ENCODE measurements at places on chromosomes 2 and 18. TPM values are rescaled to one million over a fixed set of nuclear protein-coding genes. Genes with fewer than 3 reads are reported as not detected.

Gene DSC3
- total RNA-seq: not detected

Gene TMEM37
- 0.31 TPM for total RNA-seq

Gene CAPN13
- 1.8 TPM for total RNA-seq

Gene OTOS
- total RNA-seq: not detected

GRCh38 chr2:61784643-61785042, 69.2 kb downstream of the FAM161A start:
- ATAC-seq: no peak

GRCh38 chr2:196096982-196097745, 28.5 kb upstream of the DNAH7 start:
- no peak for ATAC-seq

GRCh38 chr2:136015699-136016098, 30.3 kb upstream of the DARS1 start:
- ATAC-seq: peak; percentile 52

- ATAC-seq: peak; percentile 15
These were observed 109.1 kb upstream of the OTOS start for GRCh38 chr2:240249423-240250149.

DNA sequence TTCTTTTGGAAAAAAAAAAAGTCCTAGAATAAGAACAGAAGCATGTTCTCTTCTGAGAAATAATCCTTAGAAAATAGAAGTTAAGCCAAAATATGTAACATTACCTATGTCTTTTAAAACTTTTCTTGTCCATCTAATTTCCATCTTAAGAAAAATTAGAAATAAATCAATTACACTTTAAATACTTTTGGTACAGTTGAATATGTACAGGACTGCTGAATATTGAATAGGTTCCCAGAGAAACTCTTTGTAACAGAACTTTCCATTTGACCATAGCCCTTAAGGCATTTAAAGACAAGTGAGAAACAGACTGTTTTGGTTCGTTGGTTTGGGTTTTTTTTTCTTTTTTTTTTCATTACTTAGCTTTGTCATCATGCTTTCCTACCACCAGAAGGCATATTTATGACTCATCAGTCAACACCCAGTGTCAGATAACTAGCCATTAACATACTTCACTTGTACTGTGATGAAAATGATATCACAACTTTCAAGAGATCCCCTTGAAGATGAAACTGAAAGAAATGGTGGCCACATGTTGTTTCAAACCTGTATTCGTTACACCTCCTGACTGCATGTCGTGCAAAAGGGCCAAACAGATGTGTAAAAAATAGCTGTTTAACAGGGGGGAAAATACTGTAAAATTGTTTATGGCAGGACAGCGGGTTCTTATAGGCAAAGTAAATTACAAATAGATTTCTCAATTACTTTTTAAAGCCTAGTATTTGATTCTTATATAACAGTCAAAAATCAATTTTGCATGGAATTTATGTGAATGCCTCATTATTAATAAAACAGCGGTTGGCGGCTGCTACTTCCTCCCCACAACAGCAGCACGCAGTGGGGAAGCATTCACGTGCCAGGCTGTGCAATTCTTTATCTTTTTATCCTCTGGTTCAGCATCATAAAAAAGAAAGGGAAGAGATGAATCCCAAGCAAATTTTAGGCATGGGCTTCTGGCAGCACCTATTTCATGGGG, 280.7 kb upstream of the HNRNPA3 start:
- peak; percentile 84 for ATAC-seq

GRCh38 chr2:222611684-222612083, 44.2 kb downstream of the FARSB start:
- ATAC-seq: no peak

GRCh38 chr2:240411261-240412160, 24.0 kb upstream of the GPC1 start:
- ATAC-seq: no peak

- no peak for ATAC-seq
These were observed 339.8 kb upstream of the ZEB2 start for GRCh38 chr2:144859716-144860115.

DNA sequence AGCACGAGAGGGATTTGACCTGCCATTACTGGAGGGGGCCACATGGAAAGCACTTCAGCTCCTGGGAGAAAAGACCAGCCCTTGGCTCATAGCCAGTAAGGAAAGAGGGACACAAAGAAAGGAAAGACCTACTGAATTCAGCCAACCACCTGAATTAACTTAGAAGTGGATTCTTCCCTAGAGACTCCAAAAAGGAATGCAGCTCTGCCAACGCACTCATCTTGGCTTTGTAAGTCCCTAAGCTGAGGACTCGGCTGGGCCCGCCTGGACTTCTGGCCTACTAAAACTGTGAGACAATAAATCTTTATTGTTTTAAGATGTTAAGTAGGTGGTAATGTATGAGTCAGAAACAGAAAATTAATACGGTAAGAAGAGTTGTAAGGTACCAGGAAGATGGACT, 11.5 kb downstream of the ATF2 start:
- no peak for ATAC-seq

GRCh38 chr2:222064286-222064685, 234.5 kb downstream of the PAX3 start:
- no peak for ATAC-seq

- ATAC-seq: no peak
These were observed 3.8 kb upstream of the ZNF24 start for GRCh38 chr18:35348001-35348400.

All from motor neuron (in vitro differentiated cells).